Activated CD4-positive, alpha-beta T cell treated with anti-CD3 and anti-CD28 coated beads, Interleukin-2, amount 10 ng/mL, durations not matched to agents 7 days and 5 days (primary cell): ENCODE measurements at places on chromosomes 11 and 22. TPM values are rescaled to one million over a fixed set of nuclear protein-coding genes. Genes with fewer than 3 reads are reported as not detected.

DNA sequence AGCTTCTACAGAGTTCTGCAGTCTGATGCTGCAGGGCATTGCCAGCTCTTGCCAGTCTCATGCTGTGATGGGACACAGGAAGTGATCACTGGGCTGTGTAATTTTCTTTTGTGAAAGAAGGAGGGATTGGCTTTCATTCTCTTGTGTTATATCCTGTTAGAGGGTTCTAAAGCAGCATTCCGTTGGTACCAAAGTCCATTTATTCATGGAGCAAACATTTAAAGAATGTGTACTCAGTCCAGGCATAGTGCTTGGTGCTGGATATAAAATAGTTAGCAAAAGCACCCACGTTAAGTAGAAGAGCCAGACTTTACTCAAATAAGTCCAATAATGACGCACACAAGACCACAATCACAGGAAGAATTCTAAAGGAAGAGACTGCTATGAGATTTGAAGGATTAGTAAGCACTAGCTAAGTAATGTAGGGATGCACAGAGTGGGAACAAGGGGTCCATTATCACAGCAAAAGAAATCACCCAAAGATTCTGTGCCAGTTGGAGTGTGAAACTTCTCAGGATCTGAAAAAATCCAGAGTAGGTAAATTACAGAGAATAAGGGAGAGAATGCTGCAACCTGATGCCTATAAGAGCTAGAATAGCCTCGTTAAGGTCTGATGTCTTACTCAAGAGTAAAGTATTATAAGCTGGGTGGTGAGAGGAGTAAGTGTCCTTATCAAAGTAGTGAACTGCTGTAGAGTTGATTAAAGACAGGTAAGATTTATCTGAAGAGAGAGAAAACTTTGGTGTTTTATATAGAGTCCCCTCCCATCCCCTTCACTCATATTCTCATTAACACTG is 728.3 kb downstream of the METTL15 start:
- no peak overlapping the region for H3K4me3 ChIP-seq
- DNase-seq: no peak
- H3K36me3 ChIP-seq: no peaks in the 10 kb centered on the region
- no peaks in the 10 kb centered on the region for H3K27me3 ChIP-seq
- H3K4me1 ChIP-seq: no peaks in the 10 kb centered on the region
- no peak overlapping the region for H3K27ac ChIP-seq

DNA sequence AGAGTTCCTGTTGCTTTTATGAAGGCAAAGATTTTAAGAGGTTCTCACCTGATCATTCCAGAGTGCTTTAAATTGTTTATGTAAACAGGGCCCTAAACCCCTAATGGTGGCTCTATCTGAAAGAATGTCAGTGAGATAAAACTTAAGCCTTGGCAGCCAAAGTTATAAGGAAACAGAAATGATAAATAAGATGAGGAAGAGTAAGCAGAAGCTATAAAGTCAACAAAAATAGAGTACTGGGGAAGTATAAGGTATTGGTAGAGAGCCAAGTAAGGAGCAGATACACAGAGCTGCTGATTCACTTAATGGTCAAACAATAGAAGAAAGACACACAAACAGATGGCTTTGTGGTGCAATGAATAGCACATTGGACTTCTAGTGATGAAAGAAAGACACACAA is 37.9 kb downstream of the TMPRSS5 start:
- no peaks in the 10 kb centered on the region for H3K4me1 ChIP-seq
- H3K27ac ChIP-seq: no peak overlapping the region
- no peak for DNase-seq

- no peak for DNase-seq
- H3K27ac ChIP-seq: no peak overlapping the region
- H3K4me1 ChIP-seq: no peaks in the 10 kb centered on the region
- no peak overlapping the region for H3K4me3 ChIP-seq
- no peaks in the 10 kb centered on the region for H3K36me3 ChIP-seq
Measured at GRCh38 chr11:96621161-96621560, 231.3 kb downstream of the JRKL start.

DNA sequence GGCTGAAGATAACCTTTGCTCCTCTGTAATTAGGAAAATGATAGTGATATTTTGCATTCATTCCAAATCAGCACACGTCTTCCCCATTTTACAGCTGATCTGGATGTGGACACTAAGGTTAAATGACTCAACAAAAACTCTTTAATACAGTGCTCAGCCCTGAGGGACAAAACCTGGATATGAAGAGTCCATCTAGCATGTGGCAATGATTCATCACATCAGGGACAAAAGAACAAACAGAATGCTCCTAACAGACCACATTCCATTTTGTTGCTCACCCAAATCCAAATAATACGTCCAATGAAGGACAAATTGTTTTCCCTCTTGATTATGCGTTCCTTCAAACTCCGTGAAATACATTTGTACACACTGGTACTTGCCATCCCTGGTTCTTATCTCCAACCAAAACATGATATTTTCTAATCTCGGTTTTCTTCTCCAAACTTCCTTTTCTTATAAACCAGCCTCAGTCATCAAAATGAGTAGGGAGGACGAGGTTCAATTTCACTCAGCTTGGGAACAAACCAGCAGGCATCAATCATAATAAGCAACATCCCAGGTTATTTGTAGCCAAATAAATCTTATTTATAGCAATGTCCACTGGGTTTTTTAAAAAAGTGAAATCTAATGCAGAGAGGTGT is 53.7 kb upstream of the MTMR2 start:
- H3K4me3 ChIP-seq: no peak overlapping the region
- H3K27ac ChIP-seq: no peak overlapping the region
- H3K36me3 ChIP-seq: peaks cover 38% of the 10 kb centered on the region

- H3K27me3 ChIP-seq: no peaks in the 10 kb centered on the region
- no peak for DNase-seq
- H3K36me3 ChIP-seq: no peaks in the 10 kb centered on the region
- H3K4me3 ChIP-seq: no peak overlapping the region
- H3K4me1 ChIP-seq: no peaks in the 10 kb centered on the region
Measured at GRCh38 chr11:21018248-21018647, 348.9 kb downstream of the NELL1 start.

DNA sequence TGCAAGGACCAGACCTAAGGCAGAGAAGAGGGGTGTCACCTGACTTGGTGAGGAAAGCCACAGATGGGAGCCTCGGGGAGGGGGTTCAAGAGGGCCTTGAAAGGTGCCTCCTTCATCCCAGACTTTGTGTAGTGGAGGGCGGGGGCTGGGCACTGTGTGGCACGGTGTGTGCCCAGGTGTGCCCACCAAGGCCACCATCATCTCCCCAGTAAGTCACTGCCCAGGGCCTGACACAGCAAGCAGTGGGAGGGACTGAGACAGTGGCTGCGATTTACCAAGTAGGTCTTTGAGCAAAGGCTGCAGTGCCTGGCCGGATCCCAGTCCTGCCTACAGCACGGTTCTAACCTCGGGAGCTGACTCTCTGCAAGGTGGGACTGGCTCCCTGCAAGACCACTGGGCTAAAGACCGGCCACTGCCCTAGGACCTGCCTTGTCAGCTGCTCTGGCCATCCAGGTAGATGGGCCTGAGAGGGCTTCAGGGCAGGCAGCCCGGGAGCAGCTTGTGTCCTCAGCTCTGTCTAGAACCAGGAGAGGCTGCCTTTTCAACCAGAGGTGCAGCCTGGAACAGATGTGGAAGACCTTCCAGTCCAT is 1.4 kb downstream of the OSM start:
- peaks cover 61% of the 10 kb centered on the region for H3K4me1 ChIP-seq
- peak overlapping the region; percentile 99 for H3K4me3 ChIP-seq
- H3K27me3 ChIP-seq: no peaks in the 10 kb centered on the region
- peaks cover 61% of the 10 kb centered on the region for H3K36me3 ChIP-seq
- DNase-seq: peak; percentile 7
- peak overlapping the region; percentile 94 for H3K27ac ChIP-seq

DNA sequence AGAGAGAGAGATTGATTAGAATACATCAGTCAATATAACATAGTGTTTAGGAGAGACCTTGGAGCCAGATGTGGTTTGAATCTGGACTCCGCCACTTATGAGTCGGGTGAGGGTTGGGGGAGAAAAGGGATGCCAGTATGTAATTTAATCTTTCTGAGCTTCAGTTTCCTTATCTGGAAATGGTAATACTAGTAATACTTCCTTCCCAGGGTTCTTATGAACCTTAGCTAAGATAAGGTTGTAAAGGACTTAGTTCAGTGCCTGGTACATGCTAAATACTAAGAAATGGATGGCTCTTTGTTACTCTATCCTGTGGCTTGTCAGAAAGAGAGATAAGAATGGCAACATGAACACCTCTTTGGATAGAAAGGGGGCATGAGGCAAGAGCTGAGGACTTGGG is 226.1 kb upstream of the NARS2 start:
- no peak overlapping the region for H3K4me3 ChIP-seq
- DNase-seq: no peak
- H3K27ac ChIP-seq: no peak overlapping the region
- no peaks in the 10 kb centered on the region for H3K27me3 ChIP-seq
- no peaks in the 10 kb centered on the region for H3K36me3 ChIP-seq
- no peaks in the 10 kb centered on the region for H3K4me1 ChIP-seq

The CSNK2A3 gene
- total RNA-seq: 1.0 TPM

The TOM1 gene
- 30.0 TPM for total RNA-seq

The DMC1 gene
- total RNA-seq: 12.5 TPM
